NT2/D1 (cell line): ENCODE measurements at places on chromosomes 1 and 21.

DNA sequence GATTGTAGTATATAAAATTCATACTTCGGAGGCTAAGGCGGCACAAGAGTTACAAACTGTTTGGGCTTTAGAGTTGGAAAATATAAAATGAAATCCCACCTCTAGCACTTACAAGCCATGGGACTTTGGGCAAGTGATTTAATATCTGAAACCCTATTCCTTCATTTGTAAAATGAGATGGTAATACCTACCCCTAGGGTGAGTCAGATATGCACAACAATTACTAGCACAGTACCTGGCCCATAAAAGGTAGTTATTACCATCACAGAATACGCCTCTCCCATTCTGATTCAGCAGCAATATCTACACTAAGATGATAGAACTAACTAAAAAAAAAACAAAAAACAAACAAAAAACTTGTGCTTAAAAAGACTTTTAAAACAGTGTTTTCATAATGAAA lies 3.5 kb downstream of the KLHL12 start:
- no peak for DNase-seq

DNA sequence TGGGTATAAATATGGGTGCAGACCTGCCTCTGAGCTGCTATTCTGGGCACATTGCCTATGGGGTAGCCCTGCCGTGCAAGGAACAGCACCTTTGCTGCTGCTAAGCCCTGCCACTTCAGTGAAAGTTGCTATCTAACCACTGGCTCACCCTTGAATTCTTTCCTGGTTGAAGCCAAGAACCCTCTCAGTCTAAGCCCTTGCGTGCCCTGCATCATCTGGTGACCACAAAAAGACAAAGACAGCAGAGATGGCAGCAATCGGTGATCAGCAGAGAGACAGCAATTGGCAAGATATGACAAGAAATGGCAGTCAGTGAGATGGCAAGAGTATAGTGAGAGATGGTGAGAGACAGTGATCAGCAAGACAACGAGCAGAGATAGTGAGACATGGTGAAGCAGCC lies 418.3 kb downstream of the MATN1 start:
- DNase-seq = no peak

- no peak for DNase-seq
Measured at GRCh38 chr1:167689567-167689920, 32.2 kb upstream of the MPZL1 start.

DNA sequence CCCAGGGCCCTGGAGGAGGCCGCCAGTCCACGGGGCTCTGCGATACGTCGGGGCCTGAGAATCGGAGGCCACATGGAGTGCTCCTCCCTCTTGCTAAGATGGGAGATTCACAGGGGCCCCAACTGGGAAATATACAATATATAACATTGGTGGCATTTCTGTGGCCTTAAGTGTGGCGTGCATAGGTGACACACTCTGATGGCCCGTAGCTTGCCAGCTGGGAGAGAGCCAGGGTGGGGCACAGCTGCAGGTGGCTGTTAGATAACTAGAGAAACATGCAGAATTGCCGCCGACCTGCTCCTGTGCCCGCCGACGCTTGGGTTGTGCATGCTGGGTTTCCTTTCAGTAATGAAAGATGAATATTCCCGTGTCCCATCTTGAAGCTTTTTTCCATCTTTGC lies 30.1 kb downstream of the UMODL1 start:
- no peak for DNase-seq

- no peak for DNase-seq
Measured at GRCh38 chr21:37917612-37918011, 1.4 kb upstream of the KCNJ6 start.

DNA sequence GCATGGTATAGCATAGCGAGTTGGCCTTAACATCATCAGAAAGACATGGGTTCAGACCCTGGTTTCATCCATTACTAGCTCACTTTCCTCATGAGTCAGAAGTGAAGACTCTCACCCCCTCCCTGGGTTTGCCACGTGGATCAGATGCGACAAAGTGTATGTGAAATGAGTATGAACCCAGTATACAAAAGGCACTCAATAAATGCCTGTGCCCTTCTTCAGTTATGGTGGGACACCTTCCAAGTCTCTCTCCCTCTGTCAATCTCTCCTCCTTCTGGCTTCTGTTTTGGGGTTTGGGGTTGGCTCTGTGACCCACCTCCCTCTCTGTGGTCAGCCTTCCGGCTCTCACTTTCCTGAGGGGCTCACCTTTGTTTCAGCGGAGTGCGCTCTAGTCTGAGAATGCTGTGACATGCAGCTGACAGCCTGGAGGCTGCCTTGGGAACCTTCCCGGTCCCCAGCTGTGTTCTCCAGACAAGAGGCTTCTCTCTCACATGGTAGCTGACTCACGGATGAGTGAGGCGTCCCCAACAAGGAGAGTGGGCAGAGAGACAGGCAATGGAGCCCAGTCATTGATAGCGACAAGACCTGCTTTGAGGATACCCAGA lies 155.0 kb upstream of the EDN2 start:
- DNase-seq = no peak

DNA sequence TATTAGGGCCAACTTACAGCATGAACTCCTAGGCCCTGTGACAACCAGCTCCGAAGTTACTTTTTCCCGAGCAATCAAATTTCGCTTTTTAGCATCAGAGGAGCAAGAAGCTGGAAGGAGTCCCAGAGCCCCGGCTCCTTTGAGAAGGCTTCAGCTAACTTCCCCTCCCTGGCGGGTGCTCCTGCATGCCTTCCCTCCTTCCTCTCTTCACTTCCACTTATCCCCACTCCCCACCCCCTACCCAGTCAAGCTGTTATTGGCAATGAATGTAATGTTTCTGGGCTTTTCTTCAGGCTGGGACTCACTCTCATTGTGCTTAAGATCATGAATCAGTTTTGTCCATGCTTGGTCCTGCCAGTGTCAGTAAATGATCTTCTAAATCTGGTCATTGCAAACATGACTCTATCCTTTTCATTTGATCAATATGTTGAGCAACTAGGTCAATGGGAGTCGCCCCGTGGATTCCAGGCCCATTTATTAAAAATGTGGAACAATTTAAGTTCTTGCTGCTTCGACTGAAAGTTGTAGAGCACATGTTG lies 94.5 kb upstream of the TSPAN2 start:
- no peak for DNase-seq

GRCh38 chr1:115112496-115113375 lies 23.4 kb upstream of the TSPAN2 start:
- DNase-seq = peak; percentile 40

GRCh38 chr1:239550178-239550577 lies 163.8 kb downstream of the CHRM3 start:
- DNase-seq = no peak

DNA sequence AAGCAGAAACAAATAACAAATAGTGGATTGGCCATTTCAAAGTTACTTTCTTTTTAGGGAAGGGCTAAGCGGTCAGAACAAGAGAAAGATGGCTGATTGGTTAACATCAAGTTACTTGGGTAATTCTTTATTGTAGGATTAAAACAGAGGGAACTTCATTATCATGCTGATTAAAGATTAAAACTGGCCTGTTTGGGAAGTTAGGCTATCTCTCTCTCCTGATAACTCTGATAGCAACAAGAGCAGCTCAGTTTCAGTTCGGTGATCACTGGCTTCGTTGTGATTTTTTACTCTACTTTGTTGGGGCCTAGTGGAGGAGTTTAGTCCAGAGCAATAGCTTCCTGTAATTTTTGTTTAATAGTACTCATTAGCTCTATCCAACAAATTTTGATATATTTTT lies 20.5 kb upstream of the COP1 start:
- no peak for DNase-seq

DNA sequence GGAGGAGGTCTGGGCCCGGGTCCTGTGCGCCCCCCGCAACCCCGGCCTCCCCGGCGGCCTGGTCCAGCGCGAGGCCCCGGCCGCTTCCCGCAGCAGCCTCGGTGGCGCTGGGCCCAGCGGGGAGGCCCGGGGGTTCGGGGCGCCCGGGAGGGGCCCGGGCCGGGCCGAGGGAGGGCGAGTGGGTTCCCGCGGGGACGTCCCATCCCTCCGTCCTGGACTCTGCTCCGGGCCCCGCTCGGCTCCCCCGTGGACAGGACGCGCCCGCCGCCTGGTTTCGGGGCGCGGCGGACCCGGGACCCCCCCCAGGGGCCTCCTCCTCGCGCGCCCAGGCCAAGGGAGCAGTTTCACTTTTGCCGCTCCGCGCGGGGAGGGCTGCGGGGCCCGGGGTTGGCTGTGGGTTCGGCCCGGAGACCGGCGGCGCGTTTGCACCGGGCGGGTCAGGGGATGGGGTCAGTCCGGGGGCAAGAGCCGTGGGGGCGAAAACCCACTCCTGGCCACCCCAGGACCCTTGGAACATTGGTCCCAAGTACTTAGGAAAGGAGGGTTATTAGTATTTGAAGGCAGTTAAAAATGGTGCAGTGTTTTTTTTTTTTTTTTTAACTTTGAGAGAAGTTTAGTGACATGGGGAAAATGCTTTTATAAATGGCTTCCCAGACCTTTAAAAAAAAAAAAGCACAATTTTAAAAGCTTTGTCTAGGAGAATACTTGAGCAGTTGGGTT lies 677 bp downstream of the AGPAT3 start:
- no peak for DNase-seq

DNA sequence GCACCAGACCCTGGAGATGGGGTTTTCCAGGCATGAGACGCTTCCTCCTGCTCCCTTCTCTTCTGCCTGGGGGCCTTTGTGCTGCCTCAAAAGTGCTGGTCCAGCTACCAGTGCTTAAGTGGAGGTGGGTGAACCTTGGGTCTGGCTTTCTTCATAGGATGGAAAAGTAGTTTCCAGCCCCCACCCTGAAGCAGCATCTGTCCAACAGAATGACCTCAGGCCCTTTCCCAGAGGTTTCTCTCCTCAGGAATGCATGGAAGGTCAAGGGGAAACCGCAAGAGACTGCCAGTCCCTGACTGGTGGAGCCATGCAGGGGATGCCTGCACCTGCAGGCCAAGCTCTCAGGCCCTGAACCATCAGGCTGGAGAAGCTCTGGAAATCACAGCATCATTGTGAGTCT lies 63.8 kb downstream of the HMGB4 start:
- DNase-seq = no peak
